ENCODE measurements at places on chromosomes 5 and 9. TPM values are rescaled to one million over a fixed set of nuclear protein-coding genes. Genes with fewer than 3 reads are reported as not detected.
A peak's percentile ranks its signal among the peaks of the same experiment; 100 is the strongest.

- no peaks in the 10 kb centered on the region for H3K27me3 ChIP-seq
- peak overlapping the region; percentile 86 for H3K27ac ChIP-seq
- DNase-seq, result no peak
- peaks cover 22% of the 10 kb centered on the region for H3K4me1 ChIP-seq
- no peak overlapping the region for H3K4me3 ChIP-seq
These were observed 21.9 kb downstream of the CD14 start for GRCh38 chr5:140611020-140611521.

DNA sequence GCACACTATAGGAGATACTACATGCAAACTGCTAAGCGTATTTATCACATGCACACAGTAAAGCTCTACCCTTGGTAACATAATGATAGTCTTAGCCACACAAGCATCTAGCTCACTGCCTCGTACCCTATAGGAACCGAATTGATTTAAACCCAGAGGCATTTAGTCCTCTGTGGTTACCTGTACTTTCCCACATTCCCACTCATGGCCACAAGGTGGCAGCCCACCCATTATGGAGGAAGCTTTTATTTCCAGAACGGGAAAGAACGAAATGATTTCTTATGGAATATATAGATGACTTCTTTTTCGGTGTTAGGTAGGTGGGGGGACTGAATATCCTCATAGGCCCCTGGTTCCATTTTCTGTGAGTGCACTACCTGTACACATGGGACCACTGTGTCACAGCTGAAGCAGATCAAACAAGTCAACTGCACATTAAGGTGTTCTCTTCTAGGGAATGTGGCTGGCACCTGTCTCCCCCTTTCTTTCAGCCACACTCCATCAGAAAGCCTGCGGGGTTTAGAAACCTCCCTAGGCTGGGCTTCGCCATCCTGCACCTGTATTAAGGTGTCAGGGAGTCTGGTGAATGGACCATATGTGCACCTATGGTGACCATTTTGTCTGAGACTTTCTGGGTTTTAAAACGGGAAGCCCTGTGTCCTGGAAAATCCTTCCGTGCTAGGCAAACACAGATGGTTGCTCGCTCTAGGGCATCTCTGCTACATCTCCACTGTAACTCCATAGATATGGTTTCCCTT is 313.2 kb downstream of the SLIT3 start:
- H3K27me3 ChIP-seq, result no peaks in the 10 kb centered on the region
- H3K27ac ChIP-seq, result no peak overlapping the region
- no peaks in the 10 kb centered on the region for H3K4me1 ChIP-seq
- DNase-seq, result no peak
- H3K36me3 ChIP-seq, result no peaks in the 10 kb centered on the region

DNA sequence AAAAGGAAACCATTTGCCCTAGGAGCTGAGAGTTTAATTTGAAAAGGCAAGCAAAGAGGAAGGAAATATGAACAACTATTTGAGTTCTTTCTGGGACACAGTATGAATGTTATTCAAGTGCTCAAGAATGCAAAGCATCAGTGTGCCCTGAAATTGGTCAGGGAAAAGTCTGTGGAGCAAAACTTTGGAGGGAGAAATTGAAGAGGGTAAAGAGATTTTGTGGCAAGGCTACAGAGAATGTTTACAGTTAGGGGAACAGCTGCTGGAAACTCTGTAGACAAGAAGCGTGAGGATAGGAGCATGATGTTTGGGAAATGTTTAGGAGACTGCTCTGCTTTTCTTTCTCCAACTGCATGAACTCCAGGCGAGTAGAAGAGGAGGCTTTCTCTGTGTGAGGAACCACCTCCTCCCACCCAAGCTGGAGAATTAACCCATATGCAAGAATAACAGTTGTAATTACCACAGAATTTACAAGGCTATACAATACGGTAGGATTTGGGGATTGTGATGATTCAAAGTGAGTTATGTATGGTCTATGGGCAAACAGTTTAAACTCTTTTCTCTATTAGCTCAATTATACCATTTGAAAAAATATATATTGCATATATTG is 75.4 kb upstream of the IL7R start:
- no peak overlapping the region for H3K27ac ChIP-seq
- H3K4me1 ChIP-seq, result no peaks in the 10 kb centered on the region
- H3K27me3 ChIP-seq, result no peaks in the 10 kb centered on the region
- H3K36me3 ChIP-seq, result no peaks in the 10 kb centered on the region
- H3K4me3 ChIP-seq, result no peak overlapping the region

- no peaks in the 10 kb centered on the region for H3K27me3 ChIP-seq
- no peak overlapping the region for H3K4me3 ChIP-seq
- no peaks in the 10 kb centered on the region for H3K4me1 ChIP-seq
- H3K36me3 ChIP-seq, result no peaks in the 10 kb centered on the region
- no peak overlapping the region for H3K27ac ChIP-seq
These were observed 58.3 kb downstream of the PRELID2 start for GRCh38 chr5:145776886-145777285.

GRCh38 chr5:170571875-170572852 is 68.3 kb downstream of the KCNIP1 start:
- peaks cover 5% of the 10 kb centered on the region for H3K4me1 ChIP-seq
- no peak overlapping the region for H3K4me3 ChIP-seq
- no peaks in the 10 kb centered on the region for H3K27me3 ChIP-seq

- H3K36me3 ChIP-seq, result no peaks in the 10 kb centered on the region
- DNase-seq, result no peak
- H3K4me3 ChIP-seq, result no peak overlapping the region
- no peak overlapping the region for H3K27ac ChIP-seq
- H3K27me3 ChIP-seq, result no peaks in the 10 kb centered on the region
- H3K4me1 ChIP-seq, result peaks cover 10% of the 10 kb centered on the region
These were observed 26.6 kb upstream of the ABLIM3 start for GRCh38 chr5:149114403-149115312.

- H3K4me1 ChIP-seq, result no peaks in the 10 kb centered on the region
- no peaks in the 10 kb centered on the region for H3K27me3 ChIP-seq
- H3K27ac ChIP-seq, result no peak overlapping the region
- no peak for DNase-seq
- no peak overlapping the region for H3K4me3 ChIP-seq
These were observed 17.5 kb downstream of the ADRA1B start for GRCh38 chr5:159933531-159934485.

- no peaks in the 10 kb centered on the region for H3K4me1 ChIP-seq
- H3K36me3 ChIP-seq, result peaks cover 3% of the 10 kb centered on the region
- H3K4me3 ChIP-seq, result no peak overlapping the region
- no peaks in the 10 kb centered on the region for H3K27me3 ChIP-seq
These were observed 13.9 kb downstream of the IDNK start for GRCh38 chr9:83636813-83637212.

- DNase-seq, result no peak
- H3K4me1 ChIP-seq, result peaks cover 73% of the 10 kb centered on the region
- no peak overlapping the region for H3K4me3 ChIP-seq
- no peaks in the 10 kb centered on the region for H3K27me3 ChIP-seq
These were observed 9.4 kb upstream of the NDST1 start for GRCh38 chr5:150498501-150498900.

GRCh38 chr5:21826884-21827283 is 1026.3 kb downstream of the CDH12 start:
- no peak for DNase-seq
- no peaks in the 10 kb centered on the region for H3K36me3 ChIP-seq
- no peaks in the 10 kb centered on the region for H3K4me1 ChIP-seq

- H3K27ac ChIP-seq, result no peak overlapping the region
- no peaks in the 10 kb centered on the region for H3K36me3 ChIP-seq
- H3K4me3 ChIP-seq, result no peak overlapping the region
- no peaks in the 10 kb centered on the region for H3K27me3 ChIP-seq
- H3K4me1 ChIP-seq, result peaks cover 5% of the 10 kb centered on the region
- DNase-seq, result peak; percentile 82
These were observed 6.1 kb downstream of the REEP2 start for GRCh38 chr5:138444774-138445546.

The FBLL1 gene
- total RNA-seq, result 0.33 TPM

The CCDC192 gene
- not detected for total RNA-seq

The PPP6C gene
- 40.5 TPM for total RNA-seq

The ATG12 gene
- 31.5 TPM for total RNA-seq

The UGT3A1 gene
- not detected for total RNA-seq

The SPAAR gene
- 5.8 TPM for total RNA-seq

The LHX2 gene
- not detected for total RNA-seq

The PDE6A gene
- not detected for total RNA-seq

All from upper lobe of left lung (tissue), 6 donors.